Renal pelvis (tissue), 12 donors: ENCODE measurements at places on chromosomes 11 and 22.

DNA sequence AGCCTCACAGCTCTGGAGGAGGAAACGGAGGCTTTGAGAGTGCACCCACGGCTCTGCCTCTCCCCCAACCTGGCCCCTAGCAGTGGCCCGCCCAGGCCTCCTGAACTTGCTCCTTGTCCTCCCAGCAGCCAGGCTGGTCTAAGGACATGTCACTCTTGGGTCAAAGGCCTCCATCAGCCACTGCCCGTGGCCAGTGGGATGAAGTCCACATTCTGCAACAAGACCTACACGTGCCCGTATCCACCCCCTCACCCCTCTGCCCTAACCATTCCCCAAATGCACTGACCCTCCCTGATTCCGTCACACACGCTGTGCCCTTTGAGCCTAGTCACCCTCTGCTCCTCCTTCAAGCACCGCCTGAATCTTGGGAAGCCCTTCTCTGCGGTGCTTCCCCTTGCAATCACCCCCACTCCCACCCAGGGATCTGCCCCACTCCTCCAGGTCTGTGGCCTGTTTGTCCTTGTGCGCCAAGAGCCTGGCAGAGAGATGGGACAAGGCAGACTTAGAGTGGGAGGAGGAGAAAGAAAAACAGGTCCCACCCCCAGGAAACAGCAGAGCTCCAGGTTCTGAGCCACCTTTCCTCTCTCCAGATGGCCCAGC is 37.5 kb upstream of the TEF start:
- DNase-seq = no peak

DNA sequence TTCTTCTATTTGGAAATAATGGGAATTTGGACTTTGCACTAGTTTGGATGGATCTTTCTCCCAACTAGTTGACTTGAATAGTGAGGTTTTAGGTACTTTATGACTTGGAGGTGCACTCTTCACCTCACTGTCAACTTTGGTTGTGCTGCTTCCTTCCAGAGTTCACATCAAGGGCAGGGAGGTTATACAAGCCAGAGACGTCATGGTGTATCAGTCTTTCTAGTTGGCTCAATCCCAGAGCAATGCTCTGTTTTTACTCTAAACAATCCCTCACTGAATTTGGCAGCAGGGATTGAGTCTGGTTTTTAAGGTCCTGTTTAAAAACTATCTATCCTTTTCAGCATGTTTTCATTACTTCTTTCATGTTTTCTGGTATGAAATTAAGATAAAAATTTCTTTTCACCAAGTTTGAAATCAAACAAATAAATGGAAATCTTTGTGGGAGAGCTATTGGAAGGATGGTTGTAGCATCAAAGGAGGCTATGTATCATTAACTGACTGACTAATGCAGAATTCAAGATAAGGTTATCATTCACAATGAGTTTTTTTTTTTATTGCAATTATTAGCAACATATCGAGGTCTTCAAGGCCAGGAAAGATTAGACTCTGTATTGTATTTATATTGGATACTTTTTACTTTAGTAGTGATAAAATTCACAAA is 28.0 kb upstream of the ZBED5 start:
- no peak for DNase-seq

- no peak for DNase-seq
These were observed 262.6 kb downstream of the BUD13 start for GRCh38 chr11:116510166-116510565.

DNA sequence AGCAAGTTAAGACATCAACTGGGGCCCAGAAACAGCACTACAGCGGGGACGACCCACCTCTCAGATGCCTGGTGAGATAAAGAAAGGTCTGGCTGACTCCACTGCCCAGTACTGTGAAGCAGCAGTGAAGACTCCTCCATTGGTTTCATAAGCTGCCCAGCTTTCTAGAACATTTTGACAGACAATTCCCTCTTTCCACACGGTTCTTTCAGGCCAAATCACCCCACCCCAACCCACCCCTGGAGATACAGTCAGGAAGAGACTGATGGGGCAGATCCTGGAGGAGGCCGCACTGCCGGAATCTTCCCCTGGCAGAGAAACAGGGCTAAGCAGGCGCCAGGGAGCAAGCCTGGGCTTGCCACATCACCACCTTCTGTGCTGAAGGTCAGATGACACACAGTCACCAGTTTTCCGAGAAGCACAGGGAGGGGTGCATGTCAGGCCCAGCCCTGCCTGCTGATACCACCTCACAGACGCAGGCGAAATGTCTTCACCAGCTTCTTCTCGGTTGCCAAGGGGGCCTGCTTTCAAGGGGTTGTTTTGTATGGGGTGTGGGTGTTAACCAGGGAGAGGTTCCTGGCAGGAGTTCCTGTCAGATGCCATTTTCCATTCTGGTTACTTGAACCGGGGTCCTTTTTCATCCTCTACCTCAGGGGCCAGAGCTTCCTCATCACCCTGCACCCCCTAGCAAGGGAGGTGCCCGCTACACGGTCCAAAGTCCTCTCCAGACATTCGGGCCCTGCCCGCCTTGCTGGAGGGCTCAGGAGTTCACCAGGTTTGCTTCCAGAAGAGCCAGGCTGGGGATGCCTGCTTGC is 1.4 kb upstream of the NEAT1 start:
- DNase-seq = no peak

DNA sequence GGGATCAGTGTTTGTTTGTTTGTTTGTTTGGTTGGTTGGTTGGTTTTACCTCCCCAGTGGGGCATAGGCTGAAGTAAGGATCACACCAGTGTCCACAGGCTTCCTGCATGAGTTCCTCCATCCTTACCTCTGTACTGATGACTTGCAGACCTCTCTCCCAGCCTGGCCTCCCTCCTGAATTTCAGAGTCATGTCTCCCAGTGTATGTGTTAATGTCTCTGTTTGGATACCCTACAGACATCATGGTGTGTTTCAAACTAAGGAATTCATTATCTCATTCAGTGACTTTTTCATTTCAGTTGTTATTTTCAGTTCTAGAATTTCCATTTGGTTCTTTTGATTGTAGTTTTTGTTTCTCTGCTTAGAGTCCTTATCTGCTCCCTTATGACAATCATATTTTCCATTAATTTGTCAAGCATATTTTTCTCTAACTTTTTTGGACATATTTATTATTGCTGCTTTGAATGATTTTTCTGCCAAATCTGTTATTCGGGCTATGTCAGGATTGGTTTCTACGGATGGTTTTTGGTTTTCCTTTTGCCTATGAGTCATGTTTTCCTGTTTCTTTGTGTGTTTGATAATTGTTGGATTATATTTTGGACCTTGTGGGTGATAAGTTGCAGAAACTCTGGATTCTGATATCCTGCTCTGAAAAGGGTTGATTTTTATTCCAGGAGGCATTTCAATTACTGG is 23.6 kb downstream of the MYEOV start:
- DNase-seq = no peak

DNA sequence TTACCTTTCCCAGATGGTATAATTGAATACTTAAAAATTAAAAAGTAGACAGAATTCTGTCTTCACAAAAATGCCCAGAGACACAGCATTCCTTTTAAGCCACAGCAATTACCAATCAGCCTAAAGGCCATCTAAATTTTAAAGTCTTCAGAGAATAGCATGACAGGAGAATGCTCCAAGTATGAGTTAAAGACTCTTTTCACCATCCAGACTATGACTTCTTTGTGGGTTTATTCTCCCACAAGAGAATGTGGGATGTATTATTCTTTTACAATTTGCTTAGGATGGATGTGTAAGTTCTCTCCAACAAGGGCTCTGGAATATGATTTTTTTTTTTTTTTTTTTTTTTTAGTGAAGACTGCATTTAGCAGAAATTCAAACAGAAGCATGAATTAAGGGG is 249.9 kb downstream of the TTC28 start:
- DNase-seq = no peak

GRCh38 chr22:36358533-36359469 is 29.0 kb downstream of the MYH9 start:
- DNase-seq = no peak

GRCh38 chr11:71221821-71222220 is 30.6 kb downstream of the SHANK2 start:
- DNase-seq = no peak

- DNase-seq = no peak
These were observed 352.2 kb upstream of the CTSC start for GRCh38 chr11:88689548-88690240.

- no peak for DNase-seq
These were observed 327.4 kb downstream of the CTTN start for GRCh38 chr11:70725739-70726138.

DNA sequence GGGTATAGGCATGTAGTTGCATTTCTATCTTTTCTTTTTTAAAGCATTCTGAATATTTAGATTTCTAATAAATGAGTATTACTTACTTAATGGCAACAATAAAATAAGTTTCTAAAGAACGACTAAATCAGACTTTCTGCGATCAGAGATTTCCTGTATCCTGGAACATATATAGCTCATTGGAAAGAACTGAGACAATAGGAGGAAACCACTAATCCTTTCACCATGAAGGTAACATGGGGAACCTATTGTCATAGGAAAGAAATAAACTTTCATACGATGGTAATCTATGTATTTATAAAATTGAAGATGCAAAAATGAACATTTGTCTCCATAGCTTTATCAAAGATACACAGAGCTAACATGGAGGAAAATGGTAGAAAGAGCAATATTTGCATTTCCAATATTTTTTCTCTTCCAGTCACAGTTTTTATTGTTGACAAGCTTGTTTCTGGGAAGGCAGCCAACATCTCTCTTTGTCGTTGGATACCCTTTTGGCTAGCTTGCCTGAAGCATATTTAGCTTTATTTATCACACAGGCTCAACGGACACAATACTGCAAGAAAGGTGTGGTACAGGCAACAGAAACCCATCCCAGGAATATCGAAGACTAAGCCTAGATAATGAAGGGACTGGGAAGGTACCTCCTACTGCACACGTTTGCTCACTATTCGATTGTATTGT is 293.3 kb upstream of the MPPED2 start:
- peak; percentile 31 for DNase-seq

- DNase-seq = no peak
These were observed 51.5 kb downstream of the INSC start for GRCh38 chr11:15166204-15166603.

DNA sequence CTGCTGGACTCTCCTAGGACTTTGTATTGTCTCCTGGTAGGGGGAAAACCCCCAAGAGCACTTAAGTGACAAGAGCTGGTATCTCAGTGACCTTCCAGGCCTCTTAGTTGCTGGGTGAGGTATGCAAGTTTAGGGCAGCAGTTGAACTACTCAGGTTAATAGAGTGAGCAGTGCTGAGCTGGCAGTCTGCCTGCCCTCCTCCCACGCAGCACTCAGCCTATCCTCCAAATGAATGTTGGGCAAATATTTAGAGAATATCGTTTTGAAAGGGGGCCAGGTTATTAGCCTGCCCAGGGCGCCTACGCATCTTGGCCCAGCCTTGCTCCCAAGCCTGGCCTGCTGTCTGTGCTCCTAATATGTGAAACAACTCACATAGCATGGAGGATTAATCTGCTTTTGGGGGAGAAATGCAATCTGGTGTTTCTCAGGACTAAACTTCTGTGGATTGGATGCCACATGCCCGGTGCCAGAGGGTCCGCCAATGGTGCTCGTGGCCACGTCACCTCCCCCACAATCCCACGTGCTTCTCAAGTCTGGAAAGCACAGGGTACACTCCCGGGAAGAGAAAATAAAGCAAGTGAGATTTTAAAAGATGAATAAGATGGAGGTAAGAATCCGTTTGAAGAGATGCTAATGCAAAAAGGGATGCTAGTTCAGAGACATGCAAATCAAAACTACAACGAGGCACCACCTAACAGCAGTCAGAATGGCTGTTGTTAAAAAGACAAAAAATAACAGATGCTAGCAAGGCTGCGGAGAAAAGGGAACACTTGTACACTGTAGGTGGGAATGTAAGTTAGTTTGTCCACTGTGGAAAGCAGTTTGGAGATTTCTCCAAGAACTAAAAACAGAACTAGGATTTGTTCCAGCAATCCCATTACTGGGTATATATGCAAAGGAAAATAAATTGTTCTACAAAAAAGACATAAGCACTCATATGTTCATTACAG is 67.7 kb downstream of the SPON1 start:
- no peak for DNase-seq

DNA sequence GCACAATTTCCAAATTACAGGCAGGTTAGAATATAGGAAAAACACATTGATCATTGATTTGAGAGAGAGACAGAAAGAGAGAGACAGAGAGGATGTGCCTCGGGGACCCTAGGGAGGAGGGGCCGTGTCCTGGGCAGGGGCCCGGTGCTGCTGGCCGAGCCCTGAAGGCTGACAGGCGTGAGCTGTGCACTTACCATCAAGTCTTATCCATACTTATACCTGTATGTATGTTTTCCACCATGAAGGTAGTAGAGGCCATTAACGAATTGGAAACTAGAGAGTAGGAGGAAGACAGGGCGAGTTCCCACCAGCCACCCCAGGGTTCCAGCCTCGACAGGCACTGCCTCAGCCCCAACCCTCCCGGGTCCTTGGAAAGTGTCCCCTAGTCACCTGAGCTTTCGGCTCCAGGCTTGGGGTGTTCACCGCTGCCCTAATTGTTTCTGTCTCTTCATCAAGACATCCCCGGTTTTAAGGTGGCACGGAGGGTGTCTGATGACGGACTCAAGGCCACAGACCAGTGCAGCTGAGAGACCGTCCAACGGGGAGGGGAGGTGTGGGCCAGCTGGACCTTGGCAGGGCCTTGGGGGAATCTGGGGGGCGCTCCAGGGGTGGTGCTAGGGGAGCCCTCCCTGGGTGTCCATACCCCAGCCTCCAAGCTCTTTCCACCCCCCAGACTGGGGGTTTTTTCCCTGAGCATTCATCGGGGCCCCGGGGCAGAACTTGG is 431.3 kb downstream of the TBC1D22A start:
- DNase-seq = no peak

DNA sequence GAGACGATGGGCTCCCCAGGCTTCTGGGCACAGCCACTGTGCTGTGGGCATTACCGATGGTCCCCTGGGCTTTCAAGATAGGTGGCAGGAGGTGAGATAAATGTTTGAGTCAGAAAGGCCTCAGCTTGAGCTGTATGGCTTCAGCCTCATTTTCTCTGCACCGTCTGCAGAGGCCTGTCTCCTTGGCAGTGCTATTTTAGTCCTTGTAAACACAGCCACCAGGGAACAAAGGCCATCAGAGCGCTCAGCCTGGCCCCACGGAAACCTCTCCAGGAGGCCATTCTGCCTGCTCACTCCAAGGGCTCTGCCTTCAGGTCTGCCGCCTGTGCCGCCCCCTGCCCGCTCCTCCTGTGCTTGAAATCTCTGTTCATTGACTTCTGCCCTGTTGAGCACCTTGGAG is 1424.9 kb downstream of the TBC1D22A start:
- DNase-seq = no peak

DNA sequence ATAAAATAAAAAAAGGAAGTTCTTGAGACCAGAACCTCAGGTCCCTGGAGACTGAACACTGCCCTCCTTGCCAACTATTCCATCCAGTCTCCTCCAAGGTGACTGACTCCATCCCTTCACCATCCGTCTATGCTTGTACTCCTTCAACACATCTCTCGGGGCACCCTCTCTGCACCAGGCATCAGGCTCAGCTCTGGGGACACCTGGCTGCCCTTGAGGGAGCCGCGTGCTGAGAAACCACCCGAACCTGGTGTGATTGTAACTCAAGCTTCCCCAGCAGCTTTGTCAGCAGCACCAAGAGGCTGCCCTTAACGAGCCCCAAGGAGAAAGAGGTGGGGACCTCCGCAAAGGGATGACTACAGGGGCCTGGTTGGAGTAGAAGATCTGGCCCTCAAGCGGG is 1.7 kb downstream of the PTPN5 start:
- DNase-seq = no peak

- DNase-seq = no peak
These were observed 22.0 kb downstream of the JAML start for GRCh38 chr11:118202599-118203422.
